Upper lobe of left lung (tissue), 6 donors: ENCODE measurements at places on chromosomes 3 and 15. TPM values are rescaled to one million over a fixed set of nuclear protein-coding genes. Genes with fewer than 3 reads are reported as not detected.

The CCR4 gene
- total RNA-seq = 1.1 TPM

GRCh38 chr15:39608185-39609139 is 27.6 kb downstream of the THBS1 start:
- H3K27me3 ChIP-seq = no peaks in the 10 kb centered on the region
- DNase-seq = no peak
- no peak overlapping the region for H3K4me3 ChIP-seq

- no peak for DNase-seq
- H3K27me3 ChIP-seq = no peaks in the 10 kb centered on the region
- no peaks in the 10 kb centered on the region for H3K4me1 ChIP-seq
- H3K36me3 ChIP-seq = no peaks in the 10 kb centered on the region
- no peak overlapping the region for H3K27ac ChIP-seq
Observed at GRCh38 chr3:103127737-103128136, 692.9 kb downstream of the ZPLD1 start.

DNA sequence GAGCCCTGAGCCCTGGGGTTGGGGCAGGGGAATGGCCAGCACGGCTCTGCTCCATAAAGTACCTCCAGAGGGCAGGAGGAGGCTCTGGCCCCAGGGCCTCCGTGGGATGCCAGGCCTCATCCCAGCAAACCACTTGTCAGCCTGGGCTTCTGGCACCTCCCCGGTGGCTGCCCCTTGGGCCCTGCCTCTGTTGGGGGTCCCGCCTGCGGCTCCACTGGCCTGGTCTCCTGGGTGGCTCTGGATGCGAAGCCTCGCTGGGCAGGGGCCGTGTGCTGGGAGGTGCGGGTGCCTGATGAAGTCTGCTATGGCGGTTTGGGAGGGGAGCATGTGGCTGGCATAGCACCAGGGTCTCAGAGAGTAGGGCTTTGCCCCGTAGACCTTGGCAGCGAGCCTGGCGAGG is 37.6 kb downstream of the PLXNA1 start:
- peak; percentile 76 for DNase-seq
- H3K4me1 ChIP-seq = no peaks in the 10 kb centered on the region
- H3K36me3 ChIP-seq = peaks cover 79% of the 10 kb centered on the region
- no peak overlapping the region for H3K27ac ChIP-seq
- no peak overlapping the region for H3K4me3 ChIP-seq

The GABRR3 gene
- not detected for total RNA-seq

DNA sequence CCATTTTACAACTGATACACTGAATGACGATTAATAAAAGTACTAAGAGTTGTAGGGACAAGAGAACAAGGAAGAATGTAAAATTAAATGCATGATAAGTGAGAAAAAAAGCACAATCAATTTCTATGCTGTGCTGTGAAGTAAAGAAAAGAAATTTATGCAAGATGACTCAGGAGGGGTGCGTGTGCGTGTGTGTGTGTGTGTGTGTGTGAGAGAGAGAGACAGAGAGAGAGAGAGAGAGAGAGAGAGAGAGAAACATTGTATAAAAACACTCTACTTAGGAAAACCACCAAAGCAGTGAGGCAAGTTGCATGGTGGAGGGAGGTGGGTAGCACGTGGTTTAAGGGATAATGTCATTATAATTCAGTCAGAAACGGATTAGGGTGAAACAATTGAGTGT is 580.8 kb upstream of the ALCAM start:
- no peaks in the 10 kb centered on the region for H3K4me1 ChIP-seq
- H3K36me3 ChIP-seq = no peaks in the 10 kb centered on the region
- H3K27ac ChIP-seq = no peak overlapping the region
- no peak overlapping the region for H3K4me3 ChIP-seq
- no peaks in the 10 kb centered on the region for H3K27me3 ChIP-seq
- DNase-seq = no peak

DNA sequence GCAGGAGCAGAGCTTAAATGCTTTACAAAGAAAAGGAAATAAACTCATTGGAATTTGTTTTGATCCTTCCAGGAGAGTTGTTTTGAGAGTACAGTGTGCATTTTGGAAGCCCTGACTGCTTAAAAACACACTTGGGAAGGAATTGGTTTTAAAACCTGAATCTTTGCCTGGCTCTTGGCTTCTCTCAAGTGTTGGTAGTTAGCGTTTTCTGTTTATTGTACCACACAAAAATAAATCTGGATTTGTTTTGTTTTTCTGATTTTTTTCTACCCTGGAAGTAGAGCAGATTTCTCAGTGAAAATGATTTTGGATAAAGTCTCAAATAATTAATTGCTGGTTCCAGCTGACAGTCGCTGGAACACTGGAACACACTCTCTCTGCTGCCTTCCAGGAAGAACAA is 90.6 kb downstream of the CHST2 start:
- no peaks in the 10 kb centered on the region for H3K4me1 ChIP-seq
- H3K36me3 ChIP-seq = no peaks in the 10 kb centered on the region
- no peak overlapping the region for H3K27ac ChIP-seq
- no peak for DNase-seq

GRCh38 chr3:144831955-144832716 is 860.5 kb downstream of the DIPK2A start:
- no peaks in the 10 kb centered on the region for H3K27me3 ChIP-seq
- no peaks in the 10 kb centered on the region for H3K4me1 ChIP-seq
- DNase-seq = no peak
- no peaks in the 10 kb centered on the region for H3K36me3 ChIP-seq
- no peak overlapping the region for H3K27ac ChIP-seq

- no peaks in the 10 kb centered on the region for H3K4me1 ChIP-seq
- no peaks in the 10 kb centered on the region for H3K27me3 ChIP-seq
- H3K27ac ChIP-seq = no peak overlapping the region
- no peak for DNase-seq
Observed at GRCh38 chr3:126304704-126305103, 52.5 kb downstream of the KLF15 start.

DNA sequence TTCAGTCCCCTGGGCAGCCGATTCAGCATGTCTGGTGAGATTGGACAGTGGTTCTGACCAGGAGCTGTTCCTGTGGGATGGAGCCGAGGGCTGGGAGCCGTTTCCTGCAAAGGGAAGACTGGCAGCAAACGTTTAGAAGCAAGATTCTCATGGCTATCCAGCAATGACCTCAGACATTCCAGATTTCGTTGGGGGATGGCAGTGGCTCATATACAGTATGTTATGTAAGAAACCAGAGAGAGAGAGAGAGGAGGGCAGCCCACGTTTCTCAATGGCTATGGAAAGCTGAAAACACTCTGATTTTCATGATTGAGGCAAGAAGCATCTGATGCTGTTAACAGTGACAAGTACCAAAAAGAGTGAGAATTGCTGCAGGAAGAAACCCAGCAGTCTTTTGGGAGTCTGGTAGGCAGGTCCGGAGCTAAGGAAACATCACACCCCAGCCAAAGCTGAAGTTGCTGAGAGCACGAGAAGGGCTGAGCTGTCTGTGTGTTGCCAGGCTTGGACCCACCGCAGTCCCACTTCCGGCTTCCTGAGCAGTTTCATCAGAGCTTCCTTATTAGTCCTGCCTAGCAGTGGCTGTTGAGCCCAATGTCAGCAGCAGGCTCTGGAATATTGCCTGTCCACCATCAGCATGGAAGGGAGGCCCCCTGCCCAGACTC is 25.6 kb upstream of the VPS8 start:
- H3K4me1 ChIP-seq = peaks cover 14% of the 10 kb centered on the region
- no peak overlapping the region for H3K27ac ChIP-seq
- H3K27me3 ChIP-seq = no peaks in the 10 kb centered on the region

DNA sequence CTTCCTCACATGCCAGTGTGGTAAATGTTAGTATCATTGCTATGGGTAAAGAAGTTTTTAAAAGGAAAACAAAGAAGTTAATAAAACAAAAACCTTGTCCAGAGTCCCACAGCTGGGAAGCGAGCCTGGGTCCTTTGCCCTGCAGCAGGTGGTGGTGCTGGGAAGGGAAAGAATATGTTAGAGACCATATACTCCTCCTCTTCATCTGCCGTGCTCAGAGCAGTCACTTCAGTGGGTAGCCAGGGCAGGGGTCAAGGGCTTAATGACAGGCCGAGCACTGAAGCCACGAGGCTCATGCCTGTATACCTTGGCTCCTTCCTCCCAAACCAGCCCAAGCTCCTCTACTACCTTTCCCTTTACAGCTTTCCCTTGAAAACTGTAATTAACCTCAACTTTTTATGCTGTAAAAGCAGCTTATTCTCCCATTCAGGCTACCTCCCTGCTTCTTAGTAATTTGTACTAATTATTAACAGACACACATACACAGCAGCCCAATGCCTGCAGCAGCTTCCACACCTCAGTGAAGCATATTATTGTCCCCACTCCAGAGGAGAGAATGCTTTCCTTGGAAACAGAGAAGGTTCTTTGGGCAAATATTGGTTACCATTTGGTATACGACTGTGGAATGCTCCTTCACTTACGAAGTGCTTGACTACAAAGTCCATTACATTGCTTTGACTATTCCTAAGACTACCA is 362.1 kb downstream of the EPHB1 start:
- no peak overlapping the region for H3K27ac ChIP-seq
- no peaks in the 10 kb centered on the region for H3K4me1 ChIP-seq
- H3K27me3 ChIP-seq = no peaks in the 10 kb centered on the region
- no peak for DNase-seq

- no peaks in the 10 kb centered on the region for H3K27me3 ChIP-seq
- H3K4me3 ChIP-seq = no peak overlapping the region
- H3K27ac ChIP-seq = no peak overlapping the region
- H3K36me3 ChIP-seq = no peaks in the 10 kb centered on the region
Observed at GRCh38 chr3:58184982-58185360, 25.8 kb downstream of the DNASE1L3 start.

GRCh38 chr15:71678191-71678590 is 132.2 kb upstream of the NR2E3 start:
- DNase-seq = no peak
- no peak overlapping the region for H3K4me3 ChIP-seq
- no peak overlapping the region for H3K27ac ChIP-seq
- H3K36me3 ChIP-seq = no peaks in the 10 kb centered on the region

- H3K27me3 ChIP-seq = no peaks in the 10 kb centered on the region
- no peak overlapping the region for H3K4me3 ChIP-seq
- H3K27ac ChIP-seq = no peak overlapping the region
- H3K4me1 ChIP-seq = no peaks in the 10 kb centered on the region
- H3K36me3 ChIP-seq = no peaks in the 10 kb centered on the region
Observed at GRCh38 chr15:89051875-89052274, 36.4 kb upstream of the ABHD2 start.

DNA sequence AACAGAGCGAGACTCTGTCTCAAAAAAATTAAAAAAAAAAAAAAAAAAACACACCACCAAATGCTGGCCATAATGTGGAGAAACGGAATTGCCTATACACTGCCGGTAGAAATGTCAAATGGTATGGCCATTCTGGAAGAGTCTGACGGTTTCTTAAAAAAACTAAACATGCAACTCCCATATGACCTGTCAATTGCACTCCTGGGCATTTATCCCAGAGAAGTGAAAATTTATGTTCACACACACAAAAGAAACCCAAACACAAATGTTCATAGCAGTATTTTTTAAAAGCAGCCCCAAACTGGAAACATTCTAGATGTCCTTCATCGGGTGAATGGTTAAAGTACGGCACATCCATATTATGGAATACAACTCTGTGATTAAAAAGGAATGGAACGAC is 66.1 kb downstream of the LRIG1 start:
- no peak overlapping the region for H3K27ac ChIP-seq
- DNase-seq = no peak
- H3K36me3 ChIP-seq = peaks cover 3% of the 10 kb centered on the region
- H3K4me1 ChIP-seq = peaks cover 15% of the 10 kb centered on the region
- no peaks in the 10 kb centered on the region for H3K27me3 ChIP-seq

DNA sequence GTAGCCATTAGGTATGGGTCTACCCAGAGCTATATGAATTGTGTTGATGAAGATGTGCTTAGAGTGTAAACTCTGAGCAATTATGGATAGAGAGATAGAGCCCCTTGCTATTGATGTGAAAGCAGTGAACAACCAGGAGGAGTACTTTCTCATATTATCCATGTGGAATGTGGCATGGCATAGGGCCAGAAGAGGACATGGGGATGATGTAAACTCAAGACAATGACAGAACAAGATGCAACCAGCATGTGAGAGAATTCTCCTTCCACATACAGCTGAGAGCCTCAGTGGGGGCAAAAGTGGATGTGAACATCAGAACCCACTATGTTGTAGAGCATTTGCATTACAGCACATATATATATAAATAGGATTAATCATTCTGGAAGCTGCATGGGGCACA is 36.4 kb upstream of the BNC1 start:
- DNase-seq = no peak
- H3K4me3 ChIP-seq = no peak overlapping the region
- no peaks in the 10 kb centered on the region for H3K27me3 ChIP-seq
- no peaks in the 10 kb centered on the region for H3K4me1 ChIP-seq
- no peak overlapping the region for H3K27ac ChIP-seq

GRCh38 chr3:38616111-38616510 is 33.4 kb downstream of the SCN5A start:
- H3K27me3 ChIP-seq = no peaks in the 10 kb centered on the region
- H3K27ac ChIP-seq = no peak overlapping the region
- H3K4me3 ChIP-seq = no peak overlapping the region
- DNase-seq = no peak
- no peaks in the 10 kb centered on the region for H3K4me1 ChIP-seq

GRCh38 chr15:67768313-67768977 is 56.9 kb upstream of the SKOR1 start:
- no peaks in the 10 kb centered on the region for H3K4me1 ChIP-seq
- H3K27me3 ChIP-seq = no peaks in the 10 kb centered on the region
- H3K4me3 ChIP-seq = no peak overlapping the region
- H3K27ac ChIP-seq = no peak overlapping the region

- H3K4me1 ChIP-seq = no peaks in the 10 kb centered on the region
- H3K27me3 ChIP-seq = no peaks in the 10 kb centered on the region
- DNase-seq = no peak
- H3K27ac ChIP-seq = no peak overlapping the region
Observed at GRCh38 chr15:81363718-81364500, 10.1 kb downstream of the TMC3 start.

The CELSR3 gene
- 3.9 TPM for total RNA-seq

DNA sequence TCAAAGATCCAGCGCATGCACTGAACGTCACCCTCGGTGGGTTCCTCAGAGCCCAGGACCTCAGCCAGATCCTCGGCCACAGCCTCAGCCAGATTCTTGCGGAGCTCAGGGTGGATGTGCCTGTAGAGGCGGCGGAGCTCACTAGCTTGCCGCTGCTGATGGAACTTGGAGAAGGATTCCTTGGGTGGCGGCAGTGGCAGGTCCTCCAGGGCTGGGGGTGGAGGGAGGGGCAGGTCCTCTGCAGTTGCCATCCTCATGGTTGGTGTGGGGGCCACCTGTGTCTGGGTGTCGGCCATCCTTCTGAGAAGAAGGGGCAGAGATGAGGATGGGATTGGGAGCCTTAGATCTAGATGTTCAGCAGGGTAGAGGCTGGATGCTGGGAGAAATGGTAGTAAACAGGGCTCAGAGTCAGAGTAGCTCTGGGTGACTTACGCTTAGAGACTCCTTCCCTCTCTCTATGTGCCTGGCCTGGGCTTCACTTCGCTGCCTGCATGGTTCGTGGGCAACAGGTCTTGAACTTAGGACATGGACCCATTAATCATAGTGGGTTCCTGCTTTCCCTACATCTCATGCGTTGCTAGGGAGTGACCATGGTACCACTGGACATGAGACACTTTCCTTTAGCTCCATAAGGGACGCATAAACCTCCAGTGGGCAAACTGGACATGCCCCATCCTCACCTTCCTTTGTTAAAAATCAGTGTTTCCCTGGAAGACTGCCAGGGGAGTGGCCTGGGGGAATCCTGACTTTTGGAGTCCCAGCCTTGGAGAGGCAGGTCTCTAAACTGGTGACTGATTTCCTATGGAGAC is 3.0 kb downstream of the XIRP1 start:
- H3K27me3 ChIP-seq = no peaks in the 10 kb centered on the region
- H3K4me3 ChIP-seq = no peak overlapping the region
- no peak overlapping the region for H3K27ac ChIP-seq

- DNase-seq = no peak
- no peak overlapping the region for H3K27ac ChIP-seq
- H3K27me3 ChIP-seq = no peaks in the 10 kb centered on the region
- no peaks in the 10 kb centered on the region for H3K36me3 ChIP-seq
- H3K4me3 ChIP-seq = no peak overlapping the region
- no peaks in the 10 kb centered on the region for H3K4me1 ChIP-seq
Observed at GRCh38 chr3:83248454-83248853, 1487.0 kb upstream of the GBE1 start.

The TMEM207 gene
- total RNA-seq = not detected
